Hindlimb muscle (tissue), 1 donor: ENCODE measurements at places on chromosomes 6 and 20.

GRCh38 chr6:30894935-30895334 is 10.6 kb downstream of the DDR1 start:
- DNase-seq = no peak

DNA sequence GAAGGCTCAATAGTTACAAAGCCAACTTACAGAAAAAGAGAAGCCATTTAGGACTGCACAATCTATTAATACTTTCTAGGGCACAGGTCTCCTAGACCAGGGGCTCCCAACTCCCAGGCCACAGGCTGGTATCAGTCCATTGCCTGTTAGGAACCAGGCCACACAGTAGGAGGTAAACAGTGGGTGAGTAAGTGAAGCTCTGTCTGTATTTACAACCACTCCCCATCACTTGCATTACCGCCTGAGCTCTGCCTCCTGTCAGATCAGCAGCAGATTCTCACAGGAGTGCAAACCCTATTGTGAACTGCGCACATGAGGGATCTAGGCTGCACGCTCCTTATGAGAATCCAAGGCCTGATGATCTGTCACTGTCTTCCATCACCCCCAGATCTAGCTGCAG is 22.5 kb downstream of the TRAF3IP2 start:
- DNase-seq = no peak

GRCh38 chr6:71642120-71642519 is 244.2 kb upstream of the RIMS1 start:
- DNase-seq = no peak

GRCh38 chr6:156977527-156978291 is 200.5 kb downstream of the ARID1B start:
- DNase-seq = no peak

DNA sequence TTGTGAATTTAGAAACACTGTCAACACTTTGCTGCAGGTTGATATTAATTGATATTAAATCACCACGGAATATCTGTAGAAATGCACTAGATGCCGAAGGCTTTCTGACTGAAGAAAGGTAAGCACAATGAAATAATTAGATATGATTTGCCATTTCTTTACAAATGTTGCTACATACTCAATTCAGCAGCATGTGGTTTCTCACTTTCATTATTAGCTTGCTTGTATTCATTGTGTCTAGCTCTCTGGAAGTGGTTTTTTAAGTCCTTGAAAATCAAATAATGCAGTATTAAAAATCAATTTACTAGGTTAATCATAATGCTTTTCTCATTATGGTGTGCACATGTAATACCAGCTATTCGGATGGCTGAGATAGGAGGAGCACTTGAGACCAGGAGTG is 231.3 kb upstream of the MARCKS start:
- DNase-seq = no peak

DNA sequence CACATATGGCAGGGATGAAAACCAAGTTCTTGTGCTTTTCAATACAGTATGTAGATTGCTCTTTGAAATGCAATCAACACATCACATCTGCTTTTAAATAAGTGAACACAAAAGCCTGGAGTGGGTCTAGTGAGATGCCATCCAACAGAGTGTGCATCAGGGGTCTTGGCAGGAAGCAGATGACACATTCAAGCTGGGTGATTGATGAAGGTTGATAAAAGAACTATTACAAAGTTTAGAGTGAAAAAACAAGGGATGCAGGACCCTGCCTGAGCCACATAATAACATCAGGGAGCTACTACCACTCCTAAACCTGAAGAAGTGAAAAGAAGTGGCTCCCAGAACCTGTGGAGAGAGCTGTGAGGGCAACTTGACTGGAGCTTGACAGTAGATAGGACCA is 16.6 kb upstream of the PLCB1 start:
- no peak for DNase-seq

GRCh38 chr20:59232618-59233017 is 67.8 kb upstream of the EDN3 start:
- no peak for DNase-seq

GRCh38 chr6:102742028-102742427 is 1348.5 kb downstream of the GRIK2 start:
- no peak for DNase-seq

DNA sequence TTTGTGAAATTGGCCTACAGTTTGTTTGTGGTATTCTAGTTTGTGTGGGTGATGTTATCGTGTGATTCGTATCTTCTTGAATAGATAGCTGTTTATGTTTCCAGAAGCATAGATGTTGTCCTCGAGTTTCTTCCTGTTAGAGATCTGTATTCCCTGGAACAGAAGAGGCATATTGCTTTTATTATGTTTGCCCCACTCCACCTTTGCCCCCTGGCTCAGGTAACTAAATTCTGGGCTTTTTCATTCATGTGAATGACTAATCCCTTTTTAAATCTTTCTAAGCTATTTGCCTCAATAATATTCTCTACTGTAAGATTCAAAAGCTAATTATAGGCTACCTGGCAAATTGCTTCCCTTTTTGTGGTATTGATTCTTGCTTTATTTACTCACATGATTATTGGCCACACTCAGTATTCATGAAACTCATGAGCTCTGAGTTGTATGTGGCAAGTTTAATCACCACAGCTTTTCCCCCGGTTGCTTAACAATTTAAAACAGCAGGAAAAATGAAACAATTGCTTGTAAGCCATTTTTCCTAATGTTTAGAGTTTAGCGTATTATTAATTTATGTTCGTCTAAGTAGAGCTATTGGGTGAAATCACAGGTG is 12.6 kb downstream of the RNF217 start:
- no peak for DNase-seq

DNA sequence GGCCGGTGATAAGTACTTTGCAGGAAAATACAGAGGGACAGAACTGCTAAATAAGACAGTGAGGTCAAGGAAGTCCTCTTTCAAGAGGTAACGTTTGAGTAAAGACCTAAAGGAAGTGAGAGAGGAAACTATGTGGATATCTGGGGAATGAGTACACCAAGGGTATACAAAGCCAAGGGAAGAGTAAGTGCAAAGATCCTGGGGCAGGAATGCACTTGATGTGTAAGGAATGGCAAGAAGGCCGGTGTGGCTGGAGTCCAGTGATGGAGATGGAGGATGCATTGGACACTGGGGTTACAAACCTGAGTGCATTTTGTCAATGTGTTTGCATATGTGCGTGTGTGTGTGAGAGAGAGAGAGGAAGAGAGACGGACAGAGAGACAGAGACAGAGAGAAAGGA is 32.1 kb upstream of the TGM2 start:
- no peak for DNase-seq

DNA sequence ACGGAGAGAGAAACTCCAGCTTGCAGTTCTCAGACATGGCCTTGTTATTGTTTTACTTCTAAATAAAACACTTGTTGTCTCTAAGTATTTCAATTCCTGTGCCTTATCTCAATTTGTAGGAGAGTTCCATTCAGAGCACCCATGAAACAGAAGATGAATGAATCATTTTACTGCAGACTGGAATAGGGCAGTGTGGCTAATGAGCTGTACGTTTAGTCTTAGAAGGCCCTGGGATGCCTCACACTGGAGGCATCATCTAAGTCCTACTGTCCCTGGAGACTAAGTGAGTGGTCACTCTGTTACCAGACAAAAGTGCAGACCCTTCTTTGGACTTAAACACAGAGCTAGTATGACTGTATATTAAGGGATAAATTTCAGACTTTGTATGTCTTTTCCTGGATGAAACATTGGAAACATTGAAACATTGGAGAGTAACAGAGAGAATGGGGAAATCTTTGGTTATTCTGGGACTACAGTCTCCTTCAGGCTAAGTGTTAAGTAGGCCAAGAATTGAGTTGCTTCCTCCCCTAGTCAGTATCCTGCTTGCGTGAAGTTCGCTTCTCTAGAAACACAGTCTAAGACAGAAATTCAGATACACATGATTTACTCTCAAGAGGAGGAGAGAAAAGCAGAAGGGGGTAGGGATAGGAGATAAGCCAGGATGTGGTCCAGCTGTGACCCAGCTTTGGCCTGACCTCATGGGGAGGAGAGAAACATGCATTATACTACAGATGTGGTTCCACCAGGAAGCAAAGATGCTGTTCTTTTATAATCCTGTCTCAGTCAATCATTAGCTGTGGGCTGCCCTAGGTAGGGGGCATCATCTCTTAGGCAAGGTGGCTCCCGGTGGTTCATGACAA is 167.4 kb upstream of the BMP2 start:
- no peak for DNase-seq

DNA sequence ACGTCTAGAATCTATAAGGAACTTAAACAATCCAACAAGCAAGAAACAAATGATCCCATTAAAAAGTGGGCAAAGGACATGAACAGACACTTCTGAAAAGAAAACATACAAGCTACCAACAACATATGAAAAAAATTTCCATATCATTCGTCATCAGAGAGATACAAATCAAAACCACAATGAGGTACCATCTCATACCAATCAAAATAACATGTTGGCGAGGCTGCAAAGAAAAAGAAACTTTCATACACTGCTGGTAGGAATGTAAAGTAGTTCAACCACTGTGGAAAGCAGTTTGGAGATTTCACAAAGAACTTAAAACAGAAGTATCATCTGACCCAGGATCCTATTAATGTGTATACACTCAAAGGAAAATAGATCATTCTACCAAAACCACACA is 243.9 kb upstream of the RUNX2 start:
- DNase-seq = no peak

DNA sequence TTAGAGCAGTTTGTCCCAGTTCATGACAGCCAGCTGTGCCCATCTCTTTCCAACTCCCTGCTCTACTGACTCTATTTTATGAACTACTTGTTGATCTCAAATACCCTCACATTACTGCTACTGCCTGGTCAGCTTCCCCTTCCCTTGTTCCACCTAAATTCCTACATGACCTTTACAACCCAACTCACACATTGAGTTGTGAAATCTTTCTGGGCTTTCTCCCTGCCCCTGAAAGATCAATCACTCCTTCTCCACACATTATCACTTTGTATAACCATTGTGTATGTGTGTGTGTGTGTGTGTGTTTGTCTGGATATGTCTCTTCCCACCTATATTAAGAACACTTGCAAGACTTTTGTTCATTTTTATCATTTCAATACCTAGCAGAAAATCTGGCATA is 42.1 kb upstream of the CLIC5 start:
- DNase-seq = no peak

DNA sequence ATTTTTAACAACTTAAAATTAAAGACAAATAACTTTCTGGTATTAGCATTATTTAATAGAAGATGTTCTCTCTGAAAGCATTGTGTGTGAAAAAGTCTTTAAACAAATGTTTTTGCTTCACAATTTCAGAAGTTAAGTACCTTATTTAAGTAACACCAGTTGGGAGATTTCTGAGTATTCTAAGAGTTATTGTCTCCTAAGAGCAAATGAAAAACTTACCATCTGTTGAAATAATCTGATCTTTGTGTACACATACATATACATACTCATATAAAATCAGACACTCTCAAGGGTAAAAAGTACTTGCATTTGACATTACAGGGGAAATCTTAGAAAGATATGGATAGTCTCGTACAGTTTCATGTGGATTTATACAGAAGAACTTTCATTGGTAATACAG is 2.4 kb downstream of the BTBD3 start:
- DNase-seq = no peak
